ENCODE measurements at places on chromosomes 16 and 17.

GRCh38 chr17:31393749-31394146, 2.3 kb downstream of the RAB11FIP4 start:
- DNase-seq = no peak

GRCh38 chr17:82049106-82049505, 2.5 kb downstream of the RFNG start:
- no peak for DNase-seq

- no peak for DNase-seq
Measured at GRCh38 chr17:41959336-41960095, 7.1 kb upstream of the CNP start.

GRCh38 chr17:422196-422930, 69.8 kb upstream of the RPH3AL start:
- no peak for DNase-seq

- DNase-seq = no peak
Measured at GRCh38 chr16:73047221-73047535, 750 bp downstream of the ZFHX3 start.

DNA sequence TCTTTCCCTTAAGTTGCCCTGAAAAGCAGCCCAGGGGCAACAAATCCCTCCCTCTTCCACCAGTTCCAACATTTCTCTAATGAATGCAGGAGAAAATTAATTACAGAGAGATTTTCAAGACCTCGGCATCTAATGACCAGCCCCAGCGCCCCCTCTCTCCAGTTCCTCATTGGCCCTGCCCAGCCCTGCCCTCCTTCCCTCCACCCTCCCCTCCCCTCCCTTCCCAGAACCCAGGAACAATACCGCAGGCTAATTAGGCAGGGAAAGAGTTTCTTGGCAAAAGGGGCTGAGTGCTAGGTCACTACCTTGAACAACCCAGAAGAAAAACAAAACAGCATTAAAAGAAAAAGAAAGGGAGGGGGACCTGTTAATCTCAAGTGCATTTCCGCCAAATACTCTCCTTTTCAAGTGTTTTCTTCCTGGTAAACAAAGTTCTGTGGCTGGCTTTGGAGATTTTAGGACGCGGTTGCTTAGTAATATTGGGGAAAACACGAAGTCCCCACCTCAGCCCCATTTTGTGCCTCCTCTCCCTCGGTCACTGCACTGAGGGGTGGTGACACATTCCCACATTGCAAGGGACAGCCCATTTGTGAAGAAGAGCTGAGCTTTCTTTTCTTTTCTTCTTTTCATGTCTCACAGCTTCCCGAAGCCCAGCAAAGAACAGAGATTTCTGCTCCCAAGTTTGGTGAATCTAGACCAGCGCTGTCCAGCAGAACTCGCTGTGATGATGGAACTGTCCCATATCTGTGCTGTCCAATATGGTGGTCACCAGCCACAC, 215.4 kb downstream of the SOX9 start:
- DNase-seq = no peak

DNA sequence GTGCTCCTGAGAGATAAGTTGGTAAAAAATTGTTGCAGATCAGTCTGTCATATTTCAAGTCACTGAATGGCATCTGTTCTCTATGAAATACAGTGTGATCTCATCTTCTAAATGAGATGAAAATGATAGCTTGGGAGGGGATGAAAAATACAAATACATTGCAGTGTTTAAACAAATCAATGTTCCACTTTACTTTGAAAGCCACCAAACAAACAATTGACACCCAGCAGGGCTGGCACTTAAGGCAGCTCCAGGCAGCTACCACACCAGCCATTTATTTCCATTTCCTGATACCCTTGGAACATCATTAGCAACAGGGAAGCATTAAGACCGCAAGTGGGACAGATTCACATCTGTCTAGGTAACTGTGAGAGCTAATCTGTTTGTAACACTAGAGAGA, 827.6 kb upstream of the KIF2B start:
- DNase-seq = no peak

DNA sequence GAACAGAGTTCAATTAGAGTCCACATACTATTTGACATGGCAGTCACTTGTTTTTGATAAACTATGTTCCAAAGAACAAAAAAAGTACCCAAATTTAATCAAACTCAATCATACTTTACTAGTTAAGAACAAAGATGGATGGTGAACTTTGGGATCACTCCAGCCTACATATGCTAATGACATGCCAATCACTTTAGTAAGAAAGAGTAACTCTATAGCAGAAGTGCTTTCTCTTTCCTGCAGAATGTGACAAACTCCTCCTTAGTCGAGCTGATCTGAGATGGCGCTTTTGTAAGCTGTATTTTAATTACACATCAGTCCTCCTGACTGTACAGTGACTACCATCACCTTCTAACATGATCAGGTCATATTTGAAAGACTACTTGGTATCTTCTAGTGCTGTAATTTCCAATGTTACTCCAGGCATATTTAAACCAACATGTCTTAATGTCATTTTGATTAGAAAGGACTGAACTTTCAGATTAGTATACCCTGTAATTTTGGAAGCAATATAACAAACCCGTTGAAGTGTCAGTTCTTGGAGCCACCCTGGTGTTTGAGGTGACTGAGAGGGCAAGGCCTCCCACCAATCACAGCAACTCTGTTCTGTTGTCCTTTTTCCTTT, 4.1 kb downstream of the NETO2 start:
- DNase-seq = no peak

- no peak for DNase-seq
Measured at GRCh38 chr16:52819808-52820207, 232.9 kb downstream of the CHD9NB start.

- DNase-seq = no peak
Measured at GRCh38 chr17:83183951-83184506, 104.6 kb downstream of the METRNL start.

GRCh38 chr17:9936095-9936494, 31.0 kb upstream of the RCVRN start:
- no peak for DNase-seq

DNA sequence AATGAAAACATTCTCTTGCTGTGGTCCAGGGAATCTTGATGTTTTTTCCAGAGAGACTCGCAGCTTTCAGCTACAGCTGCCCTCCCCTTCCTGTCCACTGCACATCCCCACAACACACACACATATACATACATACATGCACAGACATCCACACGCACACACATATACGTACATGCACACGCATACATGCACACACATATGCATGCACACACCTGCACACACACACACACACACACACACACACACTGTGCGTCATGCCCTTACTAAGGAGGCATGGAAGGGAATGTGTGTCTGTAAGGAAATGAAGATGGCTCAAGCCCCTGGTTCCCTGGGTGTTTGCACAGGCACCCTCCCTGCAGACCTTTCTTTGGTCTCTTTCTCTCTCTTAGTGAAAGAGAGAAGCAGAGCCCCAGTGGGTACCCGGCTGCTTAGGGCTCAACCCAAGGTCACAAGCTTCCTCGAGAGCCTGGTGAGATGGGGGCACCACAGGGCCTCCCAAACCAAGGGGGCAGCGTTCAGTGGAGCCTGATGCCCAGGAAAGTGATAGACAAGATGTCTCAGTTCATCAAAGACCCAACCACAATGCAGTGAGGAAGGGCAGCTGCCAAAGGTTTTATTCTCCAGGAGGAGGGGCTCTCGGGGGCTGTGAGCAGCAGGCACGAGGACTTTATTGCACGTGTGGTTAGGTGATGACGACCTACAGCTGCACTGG, 33.3 kb downstream of the TNFRSF13B start:
- no peak for DNase-seq

DNA sequence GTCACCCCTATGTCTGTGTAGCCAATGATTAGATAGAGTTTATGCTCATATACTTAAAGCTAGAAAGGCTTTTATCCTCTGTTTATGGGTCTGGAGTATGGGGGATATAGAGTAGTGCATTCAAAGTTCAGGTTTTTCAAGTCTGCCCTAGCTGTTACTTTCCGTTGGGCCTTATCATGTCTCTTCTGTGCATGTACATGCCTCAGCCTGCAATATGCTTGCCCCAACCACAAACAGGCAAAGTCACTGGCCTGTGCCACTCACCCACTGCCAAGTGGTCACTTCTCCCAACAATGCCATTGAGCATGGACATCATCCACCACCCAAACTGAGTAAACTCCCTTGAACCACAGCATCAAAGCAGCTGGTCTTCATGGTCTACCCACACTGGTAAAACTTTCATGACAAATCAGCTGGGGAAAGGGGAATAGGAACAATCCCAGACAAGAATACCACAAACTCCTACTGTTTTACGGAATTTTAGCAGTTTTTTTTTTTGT, 70.3 kb upstream of the C17orf78 start:
- DNase-seq = no peak

- DNase-seq = no peak
Measured at GRCh38 chr17:7496470-7497183, 12.5 kb downstream of the POLR2A start.

DNA sequence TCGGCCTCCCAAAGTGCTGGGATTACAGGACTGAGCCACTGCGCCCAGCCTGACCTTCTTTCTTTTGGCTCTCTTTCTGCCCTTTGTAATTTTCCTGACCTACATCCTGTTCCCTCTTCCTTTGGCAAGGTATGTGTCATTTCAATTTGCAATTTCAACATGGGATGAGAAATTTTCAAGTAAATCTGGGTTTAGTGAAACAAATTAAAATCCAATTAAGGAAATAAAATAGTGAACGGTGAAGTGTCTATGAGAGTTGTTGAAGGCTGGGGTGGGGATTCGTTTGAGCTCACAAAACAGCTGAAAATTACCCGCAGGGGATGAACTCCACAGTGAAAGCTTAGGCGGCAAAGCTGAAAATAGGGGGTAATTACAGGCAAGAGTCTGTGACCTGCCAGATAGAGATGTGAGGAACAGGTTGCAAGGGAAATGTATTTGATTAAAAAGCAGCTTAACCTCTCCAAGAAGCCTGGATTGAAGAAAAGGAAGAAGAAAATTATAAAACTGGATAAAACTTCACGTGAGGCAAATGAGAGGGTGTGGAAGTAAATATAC, 277.7 kb downstream of the UTP18 start:
- DNase-seq = no peak

GRCh38 chr16:739560-740458, 988 bp downstream of the CIAO3 start:
- DNase-seq = no peak

DNA sequence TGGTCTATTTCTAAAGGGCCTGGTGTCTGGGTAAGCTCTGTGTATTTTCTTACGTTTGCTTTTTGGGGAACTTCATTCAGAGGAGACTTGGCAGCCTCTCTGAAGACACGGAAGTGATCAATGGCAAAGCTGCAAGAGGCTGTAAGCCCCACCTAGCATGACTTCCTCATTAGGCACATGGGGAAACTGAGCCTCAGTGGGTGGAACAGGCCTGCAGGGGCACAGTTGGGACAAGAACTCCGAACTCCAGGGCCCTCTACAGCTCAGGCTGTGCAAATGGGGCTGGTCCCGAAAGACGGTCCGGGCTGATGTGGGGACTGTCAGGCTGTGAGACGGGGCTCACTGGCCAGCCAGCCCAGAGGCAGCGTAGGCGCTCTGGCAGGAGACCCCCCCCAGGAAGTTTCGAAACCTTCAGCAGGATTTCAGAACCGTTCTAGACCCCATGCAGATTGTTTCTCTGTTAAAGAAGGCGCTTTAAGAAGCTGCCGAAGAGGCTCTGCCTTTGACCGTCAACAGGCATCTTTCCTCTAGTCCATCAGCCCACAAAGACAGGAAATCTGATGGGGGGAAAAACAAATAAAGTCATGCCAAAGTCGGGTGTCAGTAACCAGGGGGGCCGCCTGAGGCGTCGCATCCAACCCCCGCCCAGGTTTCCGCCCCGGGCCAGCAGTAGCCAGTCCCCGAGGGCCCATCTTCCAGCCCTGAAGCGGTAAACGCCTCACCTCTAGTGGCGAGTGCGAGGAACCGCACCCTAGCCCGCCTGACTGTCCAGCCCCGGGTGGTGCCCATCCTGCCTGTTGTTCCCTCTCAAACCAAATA, 79.8 kb upstream of the TBC1D3K start:
- peak; percentile 4 for DNase-seq

GRCh38 chr16:88389621-88390160, 6.9 kb downstream of the ZNF469 start:
- DNase-seq = no peak

DNA sequence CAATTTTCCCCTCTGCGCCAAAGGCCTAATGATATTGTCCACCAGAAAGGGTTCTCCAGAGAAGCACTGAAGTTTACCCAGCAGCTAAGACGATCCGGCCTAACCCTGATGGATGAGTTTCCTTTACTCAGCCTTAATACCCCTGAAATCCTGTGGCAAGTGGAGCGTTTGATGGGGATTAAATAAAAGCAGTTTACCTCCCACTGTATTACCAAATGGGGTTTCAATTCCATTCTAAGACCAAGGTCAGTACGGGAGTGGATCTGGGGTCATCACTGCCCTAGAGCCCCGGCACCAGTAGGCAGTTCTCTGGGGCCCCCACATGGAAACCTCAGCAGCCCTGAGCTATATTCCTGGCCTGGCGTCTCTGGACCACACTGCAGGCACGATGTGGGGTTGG, 97.1 kb upstream of the NOL11 start:
- DNase-seq = no peak

DNA sequence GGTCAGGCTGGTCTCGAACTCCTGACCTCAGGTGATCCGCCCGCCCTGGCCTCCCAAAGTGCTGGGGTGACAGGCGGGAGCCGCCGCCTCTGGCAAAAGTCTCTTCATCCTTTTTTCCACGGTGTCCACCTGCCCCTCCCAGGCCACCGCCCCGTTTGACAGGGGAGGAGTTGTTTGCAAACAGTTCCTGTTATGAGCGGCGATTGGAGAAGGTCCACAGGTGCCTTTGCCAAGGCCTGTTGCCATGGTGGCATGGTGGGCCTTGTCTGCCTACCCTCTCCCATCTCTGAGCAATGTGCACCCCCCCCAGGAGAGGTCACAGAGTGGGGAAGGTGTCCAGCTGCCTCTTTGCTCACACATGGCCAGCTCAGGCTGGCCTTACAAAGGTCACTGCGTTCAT, 16.0 kb upstream of the RAP1GAP2 start:
- DNase-seq = no peak

DNA sequence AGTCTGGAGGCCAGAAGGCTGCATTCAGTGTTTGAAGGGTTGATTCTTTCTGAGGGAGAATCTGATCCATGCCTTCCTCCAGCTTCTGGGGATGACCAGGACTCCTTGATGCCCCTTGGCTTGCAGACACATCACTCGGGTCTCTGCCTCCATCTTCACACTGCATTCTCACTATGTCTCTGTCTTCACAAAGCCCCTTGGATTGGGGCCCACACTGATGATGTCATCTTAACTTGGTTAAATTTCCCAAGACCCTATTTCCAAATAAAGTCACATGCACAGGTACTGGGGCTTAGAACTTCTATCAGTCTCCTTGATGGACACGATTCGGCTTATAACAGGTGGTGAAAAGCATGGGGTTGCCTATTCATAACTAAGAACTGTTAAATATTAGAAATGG, 112.1 kb upstream of the MYOCD start:
- DNase-seq = no peak

- DNase-seq = no peak
Measured at GRCh38 chr16:13587181-13587580, 332.8 kb upstream of the ERCC4 start.

Data from T follicular helper cell (primary cell).